ENCODE measurements at places on chromosomes 7 and 10. TPM values are rescaled to one million over a fixed set of nuclear protein-coding genes. Genes with fewer than 3 reads are reported as not detected.

PDZD7 gene
- not detected for total RNA-seq

FAM20C gene
- total RNA-seq = 31.7 TPM

SEC31B gene
- total RNA-seq = 5.9 TPM

MYL10 gene
- not detected for total RNA-seq

BCL7B gene
- total RNA-seq = 13.2 TPM

DNAH11 gene
- 0.50 TPM for total RNA-seq

SEMA3A gene
- total RNA-seq = 0.25 TPM

OPALIN gene
- total RNA-seq = not detected

C7orf25 gene
- 1.4 TPM for total RNA-seq

A1CF gene
- total RNA-seq = 198 TPM

CDNF gene
- total RNA-seq = 1.5 TPM

OR6V1 gene
- not detected for total RNA-seq

LBX1 gene
- total RNA-seq = not detected

C10orf105 gene
- under 0.01 TPM for total RNA-seq

GRCh38 chr10:93745408-93746065, 12.2 kb upstream of the LGI1 start:
- no peak overlapping the region for H3K27ac ChIP-seq
- no peaks in the 10 kb centered on the region for H3K27me3 ChIP-seq
- no peaks in the 10 kb centered on the region for H3K4me1 ChIP-seq

DNA sequence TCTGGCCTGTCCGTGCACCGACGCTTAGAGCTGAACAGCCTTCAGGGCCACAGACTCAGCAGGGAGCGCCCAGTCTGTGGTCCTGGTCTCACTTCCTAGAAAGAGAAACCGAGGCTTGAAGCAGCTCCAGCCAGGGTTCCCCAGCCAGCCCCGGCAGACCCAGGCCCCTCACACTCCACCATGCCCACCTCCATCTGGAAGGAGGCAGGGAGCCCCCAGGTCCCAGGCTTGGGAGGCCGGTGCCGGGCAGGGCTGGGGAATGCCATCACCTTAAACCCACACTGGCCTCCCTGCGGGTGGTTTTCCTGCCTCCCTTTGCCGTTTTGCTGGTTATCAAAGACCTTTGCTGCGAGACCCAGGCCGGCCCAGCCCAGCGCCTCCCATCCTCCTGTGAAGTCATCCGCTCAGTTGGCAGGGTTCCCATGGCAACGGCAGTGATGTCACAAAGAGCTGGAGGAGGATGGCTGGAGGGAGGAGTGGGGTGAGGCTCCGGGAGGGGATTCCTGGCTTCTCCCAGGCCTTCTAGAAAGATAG, 24.0 kb downstream of the ELFN1 start:
- peaks cover 9% of the 10 kb centered on the region for H3K4me1 ChIP-seq
- no peaks in the 10 kb centered on the region for H3K36me3 ChIP-seq
- DNase-seq = no peak
- H3K4me3 ChIP-seq = no peak overlapping the region

GRCh38 chr10:111356571-111356970, 279.7 kb downstream of the ADRA2A start:
- no peak overlapping the region for H3K4me3 ChIP-seq
- H3K36me3 ChIP-seq = no peaks in the 10 kb centered on the region
- H3K27ac ChIP-seq = no peak overlapping the region
- DNase-seq = no peak
- no peaks in the 10 kb centered on the region for H3K27me3 ChIP-seq

DNA sequence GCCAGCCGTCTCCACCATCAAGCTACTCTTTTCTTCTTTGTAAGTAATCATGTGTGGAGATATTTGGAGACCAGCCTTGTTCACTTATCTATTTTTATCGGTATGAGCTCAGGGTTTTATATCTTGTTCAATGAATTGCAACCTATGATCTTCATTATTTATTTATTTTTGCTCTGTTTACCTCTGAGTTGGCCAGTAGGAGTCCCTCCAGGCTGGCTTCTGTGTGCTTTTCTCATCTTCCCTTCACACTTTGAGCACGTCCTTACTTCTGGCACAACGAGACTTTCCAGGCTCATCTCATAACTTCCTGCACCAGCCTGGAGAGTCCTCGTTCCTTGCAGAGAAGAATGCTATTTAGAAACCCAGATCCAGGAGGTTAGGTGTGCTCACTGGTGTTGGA, 375.8 kb upstream of the PODXL start:
- DNase-seq = no peak
- no peak overlapping the region for H3K27ac ChIP-seq
- no peaks in the 10 kb centered on the region for H3K36me3 ChIP-seq
- H3K4me1 ChIP-seq = no peaks in the 10 kb centered on the region
- peaks cover 3% of the 10 kb centered on the region for H3K27me3 ChIP-seq

DNA sequence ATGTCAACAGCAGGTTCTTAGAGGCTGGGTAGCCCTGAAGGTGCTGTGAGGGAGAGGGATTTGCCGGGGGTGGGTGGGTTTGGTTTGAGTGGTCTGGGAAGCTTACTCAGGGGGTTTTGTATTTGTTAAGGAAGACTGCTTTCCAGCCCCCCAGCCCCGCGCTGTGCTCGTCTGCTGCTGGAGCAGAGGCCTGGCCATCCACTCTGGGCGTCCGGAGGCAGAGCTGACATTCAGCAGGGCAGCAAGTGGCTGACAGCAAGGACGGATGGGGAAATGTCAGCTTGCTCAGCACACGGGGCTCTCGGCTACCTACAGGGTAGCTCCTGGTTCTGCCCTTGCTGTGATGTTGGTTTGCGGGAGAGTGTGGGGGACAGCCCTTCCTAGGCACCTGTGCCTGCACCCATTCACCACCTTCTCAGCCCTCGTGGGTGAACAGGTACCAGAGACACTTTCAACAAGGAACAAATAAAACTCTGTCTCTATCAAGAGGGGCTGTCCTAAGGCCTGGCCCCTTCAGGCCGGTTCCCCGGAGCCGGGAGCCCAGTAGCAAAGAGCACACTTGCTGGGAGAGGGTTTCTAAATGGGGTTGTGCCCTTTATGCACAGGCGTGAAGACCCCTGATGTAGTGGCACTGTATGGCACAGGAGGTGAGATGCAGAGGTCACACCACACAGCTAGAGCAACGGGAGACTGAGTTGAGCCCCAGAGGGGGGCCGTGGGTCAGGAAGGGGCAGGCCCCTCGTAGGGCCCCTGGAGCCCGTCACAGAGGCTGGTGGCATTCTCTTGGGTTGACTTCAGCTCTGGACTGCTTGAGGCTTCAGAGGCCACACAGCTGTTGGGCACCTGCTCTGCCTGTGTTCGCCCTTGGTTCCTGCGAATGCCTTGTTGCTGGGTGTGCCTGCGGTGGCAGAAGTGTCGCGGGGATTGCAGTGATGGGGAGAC, 72.2 kb upstream of the SHH start:
- no peaks in the 10 kb centered on the region for H3K4me1 ChIP-seq
- no peaks in the 10 kb centered on the region for H3K36me3 ChIP-seq
- no peaks in the 10 kb centered on the region for H3K27me3 ChIP-seq
- H3K27ac ChIP-seq = no peak overlapping the region
- H3K4me3 ChIP-seq = no peak overlapping the region

GRCh38 chr10:125155101-125155500, 5.3 kb downstream of the CTBP2 start:
- H3K36me3 ChIP-seq = no peaks in the 10 kb centered on the region
- H3K27ac ChIP-seq = no peak overlapping the region
- peaks cover 15% of the 10 kb centered on the region for H3K4me1 ChIP-seq
- H3K4me3 ChIP-seq = no peak overlapping the region
- H3K27me3 ChIP-seq = no peaks in the 10 kb centered on the region
- DNase-seq = no peak

GRCh38 chr7:100817097-100817496, 10.2 kb downstream of the EPHB4 start:
- no peak overlapping the region for H3K27ac ChIP-seq
- no peak overlapping the region for H3K4me3 ChIP-seq
- H3K27me3 ChIP-seq = no peaks in the 10 kb centered on the region
- no peak for DNase-seq
- peaks cover 5% of the 10 kb centered on the region for H3K36me3 ChIP-seq
- peaks cover 4% of the 10 kb centered on the region for H3K4me1 ChIP-seq

- peak overlapping the region; percentile 100 for H3K27ac ChIP-seq
- H3K36me3 ChIP-seq = no peaks in the 10 kb centered on the region
- peak overlapping the region; percentile 98 for H3K4me3 ChIP-seq
- peaks cover 4% of the 10 kb centered on the region for H3K4me1 ChIP-seq
These were observed 631 bp downstream of the POR start for GRCh38 chr7:75915416-75916156.

DNA sequence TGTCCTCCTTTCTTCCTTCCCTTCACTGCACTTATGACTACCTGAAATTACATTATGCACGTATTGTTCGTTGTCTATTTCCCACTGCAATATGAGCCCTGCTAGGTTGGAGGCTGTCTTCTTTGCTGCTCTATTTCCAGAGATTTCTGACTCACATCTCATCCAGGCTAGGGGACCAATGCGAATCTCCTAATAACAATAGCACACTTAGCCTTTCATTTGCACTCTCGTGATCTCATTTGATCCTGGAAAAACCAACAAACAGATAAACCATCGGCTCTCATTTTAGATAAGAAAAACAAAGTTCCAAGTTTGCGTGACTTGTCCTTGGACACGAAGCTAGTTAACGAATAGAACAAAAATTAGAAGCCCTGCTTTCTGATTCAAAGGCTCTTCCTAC, 1.4 kb downstream of the ZNF438 start:
- no peak overlapping the region for H3K4me3 ChIP-seq
- H3K4me1 ChIP-seq = peaks cover 15% of the 10 kb centered on the region
- no peak overlapping the region for H3K27ac ChIP-seq
- DNase-seq = no peak
- no peaks in the 10 kb centered on the region for H3K36me3 ChIP-seq
- H3K27me3 ChIP-seq = no peaks in the 10 kb centered on the region

GRCh38 chr10:60082744-60083344, 176.5 kb upstream of the CCDC6 start:
- DNase-seq = no peak
- no peaks in the 10 kb centered on the region for H3K27me3 ChIP-seq

- no peaks in the 10 kb centered on the region for H3K36me3 ChIP-seq
- H3K27ac ChIP-seq = no peak overlapping the region
- H3K4me3 ChIP-seq = no peak overlapping the region
- no peaks in the 10 kb centered on the region for H3K27me3 ChIP-seq
These were observed 625.1 kb upstream of the ANKRD30A start for GRCh38 chr10:36500266-36500665.

GRCh38 chr10:28400681-28401080, 97.8 kb upstream of the MPP7 start:
- DNase-seq = no peak
- no peaks in the 10 kb centered on the region for H3K36me3 ChIP-seq
- peak overlapping the region; percentile 12 for H3K27ac ChIP-seq
- no peak overlapping the region for H3K4me3 ChIP-seq
- H3K27me3 ChIP-seq = no peaks in the 10 kb centered on the region
- H3K4me1 ChIP-seq = no peaks in the 10 kb centered on the region

DNA sequence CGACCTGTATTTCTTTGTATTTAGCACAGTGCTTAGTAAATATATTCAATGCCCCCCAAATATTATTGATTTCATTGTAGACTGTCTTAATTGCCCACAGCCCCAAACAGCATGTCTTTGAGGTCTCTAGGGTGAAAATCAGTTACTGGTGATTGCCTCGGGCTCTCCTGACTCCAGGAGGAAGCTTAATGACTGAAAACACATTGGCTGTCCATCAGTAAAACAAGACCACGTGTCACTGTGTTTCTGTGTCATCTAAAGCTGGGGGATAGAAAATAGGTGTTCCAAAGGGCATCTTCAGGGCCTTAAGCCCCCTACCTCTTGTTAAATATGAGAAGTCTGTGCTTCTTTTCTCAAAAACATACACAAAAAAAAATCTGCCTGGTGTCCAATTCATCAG, 67.9 kb downstream of the CACNA2D1 start:
- H3K36me3 ChIP-seq = no peaks in the 10 kb centered on the region
- DNase-seq = no peak
- H3K4me3 ChIP-seq = no peak overlapping the region
- no peaks in the 10 kb centered on the region for H3K27me3 ChIP-seq
- no peak overlapping the region for H3K27ac ChIP-seq

DNA sequence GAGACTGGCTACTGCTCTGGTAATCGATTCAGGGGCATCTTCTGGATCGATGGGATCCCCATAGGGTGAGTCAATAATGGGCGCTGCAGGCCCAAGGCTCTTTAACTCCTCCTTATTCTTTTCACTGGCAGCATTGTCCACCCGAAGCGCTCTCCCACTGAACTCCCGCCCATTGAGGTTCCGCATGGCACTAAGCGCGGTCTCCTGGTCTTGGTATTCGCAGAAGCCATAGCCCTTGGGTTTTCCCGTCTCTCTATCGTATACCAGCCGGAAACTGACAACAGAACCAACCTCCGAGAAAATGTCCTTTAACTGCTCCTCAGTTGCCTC, 285 bp downstream of the CSTF2T start:
- H3K36me3 ChIP-seq = no peaks in the 10 kb centered on the region
- no peaks in the 10 kb centered on the region for H3K27me3 ChIP-seq
- DNase-seq = no peak
- H3K27ac ChIP-seq = peak overlapping the region; percentile 99

- DNase-seq = no peak
- H3K27me3 ChIP-seq = no peaks in the 10 kb centered on the region
- no peaks in the 10 kb centered on the region for H3K4me1 ChIP-seq
- no peak overlapping the region for H3K4me3 ChIP-seq
- H3K27ac ChIP-seq = peak overlapping the region; percentile 7
- H3K36me3 ChIP-seq = no peaks in the 10 kb centered on the region
These were observed 219.4 kb upstream of the CELF2 start for GRCh38 chr10:10798102-10798863.

DNA sequence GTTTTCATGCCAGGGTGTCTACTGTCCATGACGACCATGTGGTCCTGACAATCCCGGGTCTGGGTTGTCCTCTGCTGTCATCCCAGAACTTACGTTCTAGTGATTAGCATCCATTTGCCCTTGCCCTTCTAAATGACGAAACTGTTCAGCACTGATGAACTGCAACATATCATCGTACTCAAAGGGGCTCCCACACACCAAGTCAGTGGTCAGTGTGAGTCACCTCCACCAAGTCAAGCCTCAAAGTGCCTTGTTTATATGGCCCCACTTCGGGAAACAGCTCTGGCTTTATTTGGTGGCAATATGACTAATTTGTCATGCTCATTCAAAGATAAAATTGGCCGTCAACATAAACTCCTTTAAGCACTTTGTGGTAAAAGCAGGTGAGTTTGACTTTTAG, 110.7 kb downstream of the FRMD4A start:
- H3K4me3 ChIP-seq = no peak overlapping the region
- no peaks in the 10 kb centered on the region for H3K36me3 ChIP-seq
- no peak overlapping the region for H3K27ac ChIP-seq

DNA sequence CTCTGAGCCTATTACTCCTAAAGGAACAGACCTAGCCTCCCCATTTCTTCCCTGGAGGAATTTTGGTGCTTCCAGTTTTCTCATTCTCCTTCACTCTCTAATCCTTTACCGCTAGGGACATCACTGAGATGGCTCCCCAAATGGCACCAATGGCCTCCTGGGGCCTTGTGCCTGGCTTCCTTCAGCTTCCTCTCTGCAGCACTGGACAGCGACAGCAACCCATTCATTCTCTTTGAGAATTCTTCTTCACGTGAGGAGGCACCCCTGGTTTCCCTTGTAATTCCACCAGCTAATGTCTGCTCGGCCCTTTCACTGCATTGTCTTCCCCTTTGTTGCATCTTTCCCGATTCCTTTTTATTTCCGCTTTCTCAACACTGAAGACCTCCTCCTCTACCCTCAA, 24.6 kb upstream of the KDM7A start:
- H3K4me3 ChIP-seq = no peak overlapping the region
- H3K27ac ChIP-seq = no peak overlapping the region
- H3K27me3 ChIP-seq = no peaks in the 10 kb centered on the region
- no peak for DNase-seq
- no peaks in the 10 kb centered on the region for H3K4me1 ChIP-seq

GRCh38 chr7:89334797-89335196, 539.3 kb upstream of the TEX47 start:
- no peak overlapping the region for H3K27ac ChIP-seq
- no peaks in the 10 kb centered on the region for H3K4me1 ChIP-seq
- H3K27me3 ChIP-seq = no peaks in the 10 kb centered on the region
- H3K36me3 ChIP-seq = no peaks in the 10 kb centered on the region

All from liver (tissue), 10 donors.